M059J (cell line): ENCODE measurements at places on chromosomes 11 and 22. TPM values are rescaled to one million over a fixed set of nuclear protein-coding genes. Genes with fewer than 3 reads are reported as not detected.

DNA sequence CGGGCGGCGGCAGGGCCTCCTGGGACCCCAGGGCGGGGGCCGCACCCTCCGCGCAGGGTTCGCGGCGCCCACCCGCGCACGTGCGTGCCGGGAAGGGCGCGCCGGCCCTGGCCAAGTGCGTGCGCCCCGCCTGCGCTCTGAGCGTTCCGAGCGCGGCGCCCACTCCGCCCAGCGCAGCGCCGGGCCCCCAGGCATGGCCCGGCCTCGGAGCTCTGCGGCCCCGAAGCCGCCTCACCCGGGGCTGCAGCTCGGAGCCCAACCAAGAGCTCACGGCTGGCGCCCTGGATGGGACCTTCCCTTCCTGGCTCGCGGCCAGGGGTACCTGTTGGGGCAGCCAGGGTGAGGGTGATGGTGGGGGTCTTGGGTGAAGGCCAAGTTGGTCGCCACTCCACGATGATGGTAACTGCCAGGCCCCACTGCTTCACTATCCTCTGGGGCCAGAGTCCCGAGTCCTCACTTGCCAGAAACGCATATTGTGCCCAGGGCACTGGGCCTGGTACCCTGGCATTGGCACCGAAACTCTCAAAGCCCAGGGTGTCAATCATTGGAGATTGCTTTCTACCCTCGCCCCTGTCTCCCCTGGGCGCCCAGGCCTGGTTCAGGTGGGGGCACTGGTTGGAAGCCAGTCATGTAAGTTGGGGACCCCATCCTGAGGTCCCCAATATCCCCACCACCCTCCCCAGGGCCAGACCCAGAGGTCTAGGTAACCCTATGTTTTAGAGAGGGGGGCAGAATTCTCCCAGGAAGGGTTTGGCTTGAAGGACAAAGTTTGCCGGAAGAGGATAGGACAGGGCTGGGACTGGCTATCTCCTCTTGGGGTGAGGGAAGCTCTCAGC, 882 bp downstream of the ANO1 start:
- no peak for DNase-seq

- DNase-seq = no peak
These were observed 64.6 kb downstream of the FLRT1 start for GRCh38 chr11:64100360-64100759.

DNA sequence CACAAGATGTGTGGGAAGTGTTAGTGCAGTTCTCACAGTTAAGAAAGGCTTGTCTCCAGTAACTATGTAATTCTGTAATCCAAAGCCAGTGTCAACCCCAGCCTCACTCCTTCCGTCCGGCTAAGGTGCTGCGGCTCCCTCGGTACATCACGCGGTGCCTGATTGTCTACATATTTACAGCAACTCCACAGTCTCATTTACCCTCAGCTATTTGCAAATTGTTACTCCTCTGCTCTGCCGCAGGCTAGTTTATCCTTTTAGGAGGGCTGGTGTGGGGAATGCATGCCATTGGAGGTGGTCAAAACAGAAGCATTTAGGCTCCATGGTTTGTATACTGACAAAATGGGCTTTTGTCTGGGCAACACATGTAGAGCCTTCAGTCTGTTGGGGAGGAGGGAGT, 358.3 kb downstream of the METTL15 start:
- DNase-seq = no peak

GRCh38 chr11:95703049-95703448, 86.5 kb downstream of the FAM76B start:
- no peak for DNase-seq

DNA sequence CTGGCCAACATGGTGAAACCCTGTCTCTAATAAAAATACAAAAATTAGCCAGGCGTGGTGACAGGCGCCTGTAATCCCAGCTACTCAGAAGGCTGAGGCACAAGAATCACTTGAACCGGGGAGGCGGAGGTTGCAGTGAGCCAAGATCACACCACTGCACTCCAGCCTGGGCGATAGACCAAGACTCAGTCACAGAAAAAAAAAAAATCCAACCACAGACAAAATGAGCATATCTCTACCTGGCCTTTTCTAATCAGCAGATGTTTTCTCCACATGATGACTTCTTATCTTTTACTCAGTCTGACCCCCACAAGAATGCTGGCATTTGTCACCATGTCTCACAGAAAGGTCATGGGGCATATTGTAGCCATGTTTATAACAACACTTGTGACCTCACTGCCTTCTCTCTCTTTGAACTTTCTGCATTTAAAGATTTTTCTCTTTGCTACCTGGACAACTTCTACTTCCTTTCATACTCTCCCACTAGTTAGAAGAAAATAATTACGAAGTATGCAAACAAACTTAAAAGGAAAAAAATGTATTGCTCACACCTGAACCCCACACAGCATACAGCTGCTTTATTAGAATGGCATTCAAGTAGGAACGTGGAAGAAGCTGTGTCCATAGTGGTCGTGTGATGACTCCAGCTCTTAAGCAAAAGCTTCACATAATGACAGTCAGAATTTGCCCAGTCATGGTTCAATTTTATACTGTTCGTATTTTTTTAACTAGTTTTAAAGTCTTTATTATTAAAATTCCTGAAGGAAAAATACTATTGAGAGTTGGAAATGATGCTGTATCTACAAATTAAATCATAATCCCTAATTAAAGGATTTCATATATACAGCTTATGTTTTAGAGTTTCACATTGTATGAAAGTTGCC, 65.4 kb downstream of the ZC3H12C start:
- DNase-seq = no peak

DNA sequence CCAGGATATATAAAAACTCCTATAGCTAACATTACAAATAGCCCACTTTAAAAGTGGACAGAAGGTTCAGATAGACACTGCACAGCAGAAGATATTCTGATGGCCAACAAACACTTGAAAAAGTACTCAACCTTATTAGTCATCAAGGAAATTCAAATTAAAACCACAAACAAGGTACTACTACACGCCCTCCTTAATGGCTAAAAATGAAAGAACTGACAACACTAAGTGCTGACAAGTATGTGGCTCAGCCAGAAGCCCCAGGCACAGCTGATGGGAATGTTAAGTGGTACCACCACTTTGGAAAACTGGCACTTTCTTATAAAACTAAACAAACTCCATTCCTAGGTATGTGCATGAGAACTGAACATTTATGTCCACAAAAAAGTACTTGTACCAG, 320.1 kb downstream of the TBC1D22A start:
- peak; percentile 14 for DNase-seq

GRCh38 chr22:30718491-30718890, 23.8 kb downstream of the OSBP2 start:
- DNase-seq = no peak

- DNase-seq = no peak
These were observed 637.2 kb downstream of the ETS1 start for GRCh38 chr11:127950162-127950561.

DNA sequence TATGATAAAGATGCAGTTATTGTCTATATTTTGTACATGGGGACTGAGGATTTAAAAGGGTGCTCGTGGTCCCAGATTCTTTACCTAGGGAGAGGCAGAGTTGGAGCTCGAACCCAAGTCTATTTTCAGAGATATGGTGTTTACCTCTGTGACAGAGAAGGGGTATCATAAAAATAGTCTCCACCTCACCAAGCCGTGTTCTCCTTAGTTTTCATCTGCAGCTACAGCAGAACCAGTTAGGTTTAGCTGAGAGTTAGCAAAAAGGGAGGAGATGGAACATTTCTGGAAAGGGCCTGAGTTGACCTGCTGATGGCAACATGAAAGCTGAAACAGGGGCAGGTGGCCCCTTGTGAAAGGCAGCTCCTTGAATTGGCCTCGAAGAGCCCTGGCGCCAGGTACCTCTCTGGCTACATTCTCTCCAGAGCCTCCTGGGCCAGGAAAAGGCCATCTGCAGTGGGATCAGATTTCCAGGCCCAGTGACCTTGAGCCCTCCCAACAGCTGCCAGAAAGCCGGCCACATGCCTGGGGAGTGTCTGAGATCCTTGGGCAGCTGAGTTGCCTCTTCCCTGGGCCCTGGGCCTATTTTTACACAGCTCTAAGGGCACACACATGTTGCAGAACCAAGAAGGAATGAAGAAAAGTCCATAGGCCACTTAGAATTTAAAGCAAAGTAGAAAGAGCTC, 136.6 kb downstream of the NAV2 start:
- DNase-seq = no peak

DNA sequence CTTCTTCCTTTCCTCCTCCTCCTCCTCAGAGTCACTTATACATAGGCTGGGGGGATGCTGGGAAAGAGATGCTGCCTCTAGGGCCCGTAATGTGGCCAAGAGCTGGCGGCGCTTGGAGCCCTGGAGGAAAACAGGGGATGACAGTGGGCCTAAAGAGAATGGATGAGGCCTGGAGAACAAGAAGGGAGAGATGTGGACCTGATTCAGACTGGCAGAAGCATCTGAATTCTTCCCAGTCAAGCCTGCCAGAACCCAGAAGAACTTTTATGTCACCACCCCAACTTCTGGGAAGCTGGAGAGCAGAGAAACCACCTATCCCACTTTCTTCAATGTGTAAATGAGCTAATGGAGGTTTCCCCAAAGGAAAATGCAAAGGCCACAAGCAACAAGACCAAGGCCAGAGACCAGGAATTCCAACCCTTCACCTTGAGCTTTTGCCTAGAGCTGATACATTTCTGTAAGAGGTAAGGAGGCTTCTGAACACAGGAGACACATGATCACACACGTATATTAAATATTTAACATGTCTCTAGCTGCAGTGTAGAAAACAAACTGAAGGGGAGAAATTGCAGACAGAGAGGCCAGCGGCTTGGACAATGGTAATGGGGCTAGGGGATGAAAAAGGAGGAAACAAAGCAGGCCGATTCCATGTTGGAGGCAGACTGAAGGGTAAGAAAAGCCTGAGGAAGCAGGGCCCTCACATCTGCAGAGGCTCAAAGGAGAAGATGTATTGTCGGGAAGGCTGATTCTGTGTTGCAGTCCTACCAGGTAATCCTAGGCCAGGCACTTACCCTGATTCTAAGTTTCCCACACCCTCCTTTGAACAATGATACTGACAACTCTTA, 1.1 kb downstream of the RRP8 start:
- DNase-seq = no peak

- peak; percentile 36 for DNase-seq
These were observed 52.1 kb downstream of the ALG9 start for GRCh38 chr11:111819161-111819828.

GRCh38 chr11:13016415-13016814, 7.3 kb downstream of the RASSF10 start:
- DNase-seq = peak; percentile 46

- no peak for DNase-seq
These were observed 71.8 kb downstream of the PDE2A start for GRCh38 chr11:72602250-72602904.

DNA sequence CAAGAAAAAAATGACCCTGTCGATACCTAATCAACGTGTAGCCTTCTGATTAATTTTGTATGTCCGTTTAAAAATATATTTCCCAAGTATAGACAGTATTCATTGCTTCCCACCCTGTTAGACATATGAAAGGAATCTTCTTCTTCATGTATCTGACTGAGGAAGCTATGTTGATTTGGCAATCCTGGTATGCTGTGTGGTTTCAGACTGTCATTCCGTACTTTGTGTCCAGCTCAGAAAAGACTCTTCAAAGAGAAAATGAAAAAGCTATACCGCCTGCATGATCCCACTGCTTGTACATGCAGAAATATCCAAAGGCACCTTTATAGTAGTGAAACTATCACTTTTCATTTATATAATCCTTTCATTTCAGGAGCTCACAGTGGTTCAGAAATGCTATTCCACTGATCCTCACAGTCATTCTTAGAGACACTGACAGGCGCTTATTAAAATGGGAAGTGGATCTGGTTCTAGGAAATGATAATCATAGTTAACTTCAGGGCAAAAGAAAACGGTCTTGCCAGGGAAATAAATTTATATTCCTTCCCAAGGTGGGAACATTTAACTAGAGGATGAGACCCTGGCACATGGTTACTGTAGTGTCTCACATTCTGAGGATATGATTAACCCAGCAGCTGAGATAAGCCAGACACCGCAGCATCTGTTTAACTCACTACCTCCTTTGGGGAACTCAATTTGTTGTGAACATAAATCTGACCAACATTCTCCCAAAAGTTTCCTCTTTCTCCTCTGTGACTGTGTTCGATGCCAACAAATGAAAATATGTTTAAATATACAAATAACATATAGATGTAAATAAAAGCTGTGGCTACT, 599.2 kb upstream of the LUZP2 start:
- DNase-seq = peak; percentile 68

GRCh38 chr22:44412136-44412731, 85.8 kb downstream of the RTL6 start:
- DNase-seq = no peak

GRCh38 chr11:46357483-46357936, 10.2 kb downstream of the DGKZ start:
- no peak for DNase-seq

NAALADL1 gene
- 0.34 TPM in 1 of 2 replicates, not detected in the other for total RNA-seq

YAP1 gene
- total RNA-seq = 61.6 and 79.6 TPM in 2 replicates

VSTM5 gene
- total RNA-seq = not detected in 2 replicates

BIRC2 gene
- total RNA-seq = 104 and 133 TPM in 2 replicates

DKK3 gene
- 967 and 1,045 TPM in 2 replicates for total RNA-seq

RAB30 gene
- 9.4 and 12.2 TPM in 2 replicates for total RNA-seq

PEX26 gene
- total RNA-seq = 10.4 and 14.6 TPM in 2 replicates

ROBO4 gene
- 0.20 and 0.99 TPM in 2 replicates for total RNA-seq

GSTT2B gene
- total RNA-seq = 6.2 and 10.1 TPM in 2 replicates
